ENCODE measurements at places on chromosomes 6 and 20. TPM values are rescaled to one million over a fixed set of nuclear protein-coding genes. Genes with fewer than 3 reads are reported as not detected.

The FOXQ1 gene
- 2.8 TPM for total RNA-seq

The TBPL1 gene
- 45.7 TPM for total RNA-seq

The SIRPB2 gene
- total RNA-seq = 0.69 TPM

The NKAIN4 gene
- 48.0 TPM for total RNA-seq

The CLPSL2 gene
- total RNA-seq = not detected

The ERVFRD-1 gene
- total RNA-seq = not detected

The MLIP gene
- 9.7 TPM for total RNA-seq

The OPN5 gene
- not detected for total RNA-seq

The CPNE5 gene
- total RNA-seq = 36.0 TPM

The F13A1 gene
- 10.4 TPM for total RNA-seq

The STMND1 gene
- 0.92 TPM for total RNA-seq

The BNIP5 gene
- total RNA-seq = not detected

The RAD21L1 gene
- total RNA-seq = not detected

The HTR1E gene
- total RNA-seq = 3.7 TPM

The TDRD6 gene
- 0.46 TPM for total RNA-seq

The PAK5 gene
- total RNA-seq = 33.0 TPM

The CDSN gene
- not detected for total RNA-seq

The SALL4 gene
- 0.69 TPM for total RNA-seq

The ANKS1A gene
- 30.9 TPM for total RNA-seq

The MATN4 gene
- 4.8 TPM for total RNA-seq

The HAO1 gene
- not detected for total RNA-seq

The RBBP8NL gene
- total RNA-seq = not detected

The ECHDC1 gene
- 48.9 TPM for total RNA-seq

The FOXC1 gene
- 5.1 TPM for total RNA-seq

The LINC00237 gene
- total RNA-seq = 10.8 TPM

The DPM1 gene
- total RNA-seq = 36.0 TPM

The PRL gene
- 0.23 TPM for total RNA-seq

The NR2E1 gene
- total RNA-seq = 11.1 TPM

The HACE1 gene
- 47.7 TPM for total RNA-seq

The CD109 gene
- total RNA-seq = 2.3 TPM

The ZSCAN26 gene
- total RNA-seq = 30.0 TPM

The ANKRD66 gene
- 3.5 TPM for total RNA-seq

The CST4 gene
- total RNA-seq = not detected

The SULF2 gene
- total RNA-seq = 52.6 TPM

The HDAC2 gene
- total RNA-seq = 144 TPM

The PHACTR3 gene
- total RNA-seq = 43.8 TPM

The LHFPL5 gene
- 2.1 TPM for total RNA-seq

The SCAND1 gene
- 26.5 TPM for total RNA-seq

The PERP gene
- total RNA-seq = 1.2 TPM

The ULBP1 gene
- 0.23 TPM for total RNA-seq

The NAA20 gene
- total RNA-seq = 57.2 TPM

The TBC1D22B gene
- total RNA-seq = 13.8 TPM

Measured in diencephalon (tissue), 1 donor.